ENCODE measurements at places on chromosomes 4 and X.

- no peak for DNase-seq
Observed at GRCh38 chr4:81628489-81628888, 156.8 kb upstream of the RASGEF1B start.

DNA sequence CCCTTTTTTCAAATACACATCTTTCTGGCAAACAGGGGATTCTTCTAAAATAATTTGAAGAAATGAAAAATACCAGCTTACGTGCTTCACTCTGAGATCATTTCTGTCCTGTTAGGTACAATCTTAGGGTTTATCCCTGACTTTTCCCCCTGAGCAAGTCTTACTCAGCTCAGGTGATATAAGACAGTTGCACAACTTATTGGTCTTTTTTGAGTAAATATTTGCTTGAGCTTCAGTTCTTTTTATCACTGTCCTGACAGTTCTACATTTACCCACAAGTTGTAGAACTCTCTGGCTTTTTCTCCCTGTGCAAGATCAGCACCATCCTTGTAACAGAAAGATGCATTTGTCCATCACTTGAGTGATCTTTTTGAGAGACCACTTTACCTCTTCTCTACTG is 84.9 kb downstream of the MID1IP1 start:
- DNase-seq = no peak

DNA sequence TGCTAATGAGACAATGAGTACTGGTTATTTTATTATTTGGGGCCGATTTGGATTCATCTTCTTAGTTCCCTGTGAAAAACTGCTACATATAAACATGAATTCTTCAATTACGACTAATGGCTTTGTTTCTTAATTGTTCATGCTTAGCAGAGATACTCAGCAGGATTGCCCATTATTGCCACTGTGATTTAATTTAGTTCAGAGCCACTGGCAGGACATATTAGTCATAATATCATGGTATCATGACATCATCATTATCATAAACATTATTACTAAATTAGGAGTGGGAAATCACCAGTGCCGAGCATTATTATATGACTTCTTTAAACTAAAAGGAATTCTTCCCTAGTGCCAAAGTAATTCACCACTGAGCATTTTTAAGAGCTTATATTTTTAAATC is 201.4 kb downstream of the SPOCK3 start:
- DNase-seq = no peak

GRCh38 chr4:40292313-40292759 is 42.8 kb upstream of the CHRNA9 start:
- no peak for DNase-seq

DNA sequence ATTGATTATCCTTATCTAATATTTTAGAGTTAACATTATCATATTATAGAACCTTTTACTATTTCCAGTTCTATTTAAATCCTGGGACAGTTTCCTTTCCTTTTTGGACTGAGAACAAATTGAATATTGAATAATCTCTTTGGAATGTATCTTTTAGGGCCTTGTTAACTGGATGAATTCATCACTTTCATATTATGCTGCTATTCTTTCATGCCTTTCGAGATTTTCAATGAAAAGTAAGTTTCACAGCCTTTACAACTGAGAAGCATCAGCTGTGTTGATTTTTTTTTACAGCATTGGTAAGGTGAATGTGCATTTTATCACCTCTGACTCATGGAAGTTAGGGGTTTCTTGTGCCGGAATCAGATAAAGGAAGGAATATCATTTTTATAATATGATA is 39.6 kb downstream of the PDLIM5 start:
- no peak for DNase-seq

GRCh38 chr4:139735381-139736273 is 70.0 kb downstream of the MGST2 start:
- DNase-seq = peak; percentile 16

- DNase-seq = no peak
Observed at GRCh38 chr4:61853041-61853440, 652.9 kb downstream of the ADGRL3 start.

DNA sequence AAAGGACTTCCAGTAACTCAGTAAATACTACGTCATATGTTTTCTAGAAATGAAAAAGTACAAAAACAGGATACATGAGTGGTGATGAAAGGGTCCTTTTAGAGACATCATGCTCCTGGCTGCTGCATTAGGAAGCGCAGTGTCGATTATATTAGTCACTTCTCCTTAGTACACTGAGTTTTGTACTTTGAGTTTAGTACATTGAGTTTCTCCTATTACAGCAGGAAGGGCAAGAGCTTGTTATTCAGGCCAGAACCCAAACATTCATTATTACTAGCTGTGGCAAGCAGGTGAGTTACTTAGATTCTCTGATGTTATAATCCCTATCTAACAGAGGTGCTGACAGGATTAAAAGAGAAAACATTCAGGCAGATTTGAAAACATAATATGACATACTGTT is 21.3 kb downstream of the RPGR start:
- DNase-seq = no peak

DNA sequence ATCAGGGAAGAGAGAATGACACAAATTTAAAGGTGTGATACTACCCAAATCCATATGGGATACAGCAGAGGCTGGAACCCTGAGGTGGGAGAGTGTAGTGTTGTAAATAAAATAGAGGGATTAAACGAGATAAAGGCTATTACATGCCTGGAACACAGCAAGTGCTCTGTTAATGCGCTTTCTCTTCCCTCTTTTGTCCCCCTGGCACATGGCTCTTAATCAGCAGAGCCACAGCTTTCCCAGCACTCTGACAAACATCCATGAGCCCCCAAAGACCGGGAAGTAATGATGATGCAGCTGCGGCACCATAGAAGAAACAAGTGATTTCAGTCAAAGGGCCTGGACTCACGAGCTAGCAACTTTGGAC is 85.9 kb downstream of the RASL11B start:
- DNase-seq = no peak

GRCh38 chr4:169627307-169627706 is 6.9 kb downstream of the CLCN3 start:
- DNase-seq = no peak

DNA sequence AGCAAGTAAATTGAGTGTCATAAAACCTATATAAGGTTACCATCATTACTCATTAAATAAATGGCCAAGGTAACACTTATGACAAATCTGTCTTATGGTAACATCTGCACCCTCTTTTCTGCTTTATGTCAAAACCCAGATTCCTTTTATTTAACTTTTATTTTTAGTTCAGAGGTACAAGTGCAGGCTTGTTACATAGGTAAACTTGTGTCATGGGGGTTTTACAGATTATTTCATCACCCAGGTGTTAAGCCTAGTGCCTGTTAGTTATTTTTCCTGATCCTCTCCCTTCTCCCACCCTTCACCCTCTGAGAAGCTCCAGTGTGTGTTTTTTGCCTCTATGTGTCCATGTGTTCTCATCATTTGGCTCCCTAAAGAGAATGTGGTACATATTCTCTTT is 930.7 kb downstream of the CCSER1 start:
- no peak for DNase-seq

GRCh38 chr4:161990721-161991120 is 173.1 kb downstream of the FSTL5 start:
- DNase-seq = no peak

DNA sequence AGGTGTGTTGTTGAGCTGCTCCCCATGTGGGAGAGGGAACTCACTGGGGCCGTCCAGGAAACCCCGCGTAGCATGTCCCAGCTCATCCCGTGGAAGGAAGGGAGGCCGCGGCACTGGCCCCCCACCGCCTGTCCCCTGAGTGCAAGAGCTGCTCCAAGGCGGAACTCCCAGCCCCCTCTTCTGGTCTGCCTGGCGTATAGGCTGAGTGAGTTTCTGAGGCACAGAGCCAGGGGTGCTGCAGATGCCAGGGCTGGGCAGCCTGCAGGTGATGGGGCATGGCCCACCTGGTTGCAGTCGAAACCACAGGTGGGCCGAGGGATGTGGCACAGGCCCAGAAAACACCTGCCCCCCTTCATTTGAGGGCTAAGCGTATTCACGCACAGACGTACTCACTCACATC is 49.6 kb downstream of the ABLIM2 start:
- no peak for DNase-seq

DNA sequence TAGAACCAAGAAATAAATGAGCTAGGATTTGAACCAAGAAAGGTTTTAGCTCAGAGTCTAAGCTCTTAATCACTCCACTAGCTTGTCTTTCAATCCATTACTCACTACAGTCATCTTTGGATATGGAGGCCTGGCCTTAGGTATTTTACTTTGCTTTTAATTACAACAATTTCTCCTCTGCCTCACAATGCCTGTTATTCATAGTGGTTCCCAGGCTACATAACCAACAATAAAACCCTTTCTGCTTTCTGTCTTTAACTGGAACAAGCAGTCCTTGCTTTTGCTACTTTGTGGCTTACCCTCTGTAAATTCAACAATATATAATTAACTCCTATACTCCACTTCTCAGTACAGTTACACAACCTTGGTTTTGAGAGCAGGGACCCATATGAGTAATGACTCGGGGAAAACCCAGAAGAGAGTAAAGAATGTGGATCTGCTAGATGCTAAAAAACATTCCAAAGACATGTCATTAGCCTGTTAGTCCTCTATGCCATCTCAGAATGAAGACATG is 94.7 kb upstream of the NAP1L5 start:
- no peak for DNase-seq

DNA sequence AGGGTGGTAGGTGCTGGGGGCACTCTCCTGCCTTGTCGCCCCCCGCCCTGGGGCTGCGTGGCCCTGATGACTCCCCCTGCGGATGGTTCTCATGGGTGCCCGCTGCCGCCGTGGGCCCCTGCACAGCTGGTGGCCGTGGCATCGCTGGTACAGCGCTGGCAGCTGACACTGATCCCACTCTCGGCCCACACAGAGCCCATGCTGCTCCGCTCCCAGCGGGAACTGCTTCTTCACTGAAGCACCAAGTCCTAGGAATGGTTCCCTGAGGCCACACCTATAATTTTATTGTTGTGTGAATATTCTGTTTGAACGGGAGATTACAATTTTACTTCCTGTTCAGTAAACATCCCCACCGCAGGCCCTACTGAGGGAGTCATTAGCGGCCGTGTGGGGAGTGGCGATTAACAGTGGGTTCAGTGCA is 138.6 kb upstream of the NKX1-1 start:
- DNase-seq = no peak

- DNase-seq = no peak
Observed at GRCh38 chr4:165700855-165701254, 172.2 kb upstream of the TLL1 start.

- DNase-seq = no peak
Observed at GRCh38 chrX:38375891-38376290, 23.5 kb downstream of the OTC start.

GRCh38 chr4:73922766-73923630 is 53.8 kb downstream of the CXCL1 start:
- no peak for DNase-seq

GRCh38 chr4:156838761-156839160 is 132.8 kb downstream of the PDGFC start:
- no peak for DNase-seq

DNA sequence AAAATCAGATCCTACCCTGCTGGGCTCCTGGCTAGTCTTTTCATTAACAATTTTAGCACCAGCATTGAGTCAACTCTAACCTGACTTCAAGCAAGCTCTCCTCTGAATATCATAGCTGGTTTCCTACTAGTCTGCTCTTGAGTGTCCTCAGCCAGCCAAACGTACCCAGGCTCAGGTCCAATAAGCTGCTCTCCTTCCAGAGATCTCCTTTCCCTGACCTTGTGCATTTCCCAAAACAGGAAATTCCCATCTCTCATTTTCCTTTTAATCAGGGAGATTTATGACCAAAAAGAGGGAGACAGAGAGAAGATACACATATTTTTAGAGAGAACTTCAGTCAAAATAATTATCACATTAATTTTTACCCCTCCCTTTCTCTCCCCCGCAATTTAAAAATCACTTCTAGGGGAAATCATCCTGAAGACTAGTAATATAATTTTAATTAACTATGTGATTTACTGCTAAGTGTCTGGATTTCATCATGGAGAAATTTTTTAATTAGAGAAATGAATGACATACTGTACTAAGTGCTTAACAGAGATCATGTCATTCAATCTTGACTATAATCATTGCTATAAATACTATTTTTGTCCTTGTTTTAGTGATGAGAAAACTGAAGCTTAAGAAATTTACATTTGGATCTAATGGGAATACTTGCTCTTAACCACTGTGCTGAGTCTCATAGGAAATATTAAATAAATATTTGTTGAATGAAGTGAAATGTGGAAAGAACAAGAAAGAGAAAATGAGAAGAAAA is 421.7 kb upstream of the INTU start:
- DNase-seq = no peak

DNA sequence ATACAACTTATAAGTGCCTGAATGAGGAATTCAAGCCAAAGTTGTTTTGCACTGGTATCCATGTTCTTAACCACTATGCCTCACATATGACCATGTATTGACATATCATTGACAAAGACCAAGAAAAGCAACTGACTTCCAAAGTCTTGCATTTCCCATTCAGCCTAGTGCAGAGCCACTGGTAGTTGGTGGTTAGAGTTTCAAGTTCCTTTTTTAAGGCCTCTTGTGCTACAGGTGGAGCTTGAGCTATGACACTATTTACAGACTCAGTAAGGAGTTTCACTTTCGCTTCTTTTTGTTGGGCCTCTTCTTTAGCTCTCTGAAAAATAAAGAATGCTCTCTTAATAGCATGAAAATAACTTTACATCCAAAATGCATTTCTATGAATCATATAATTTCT is 763.0 kb downstream of the DMD start:
- no peak for DNase-seq

DNA sequence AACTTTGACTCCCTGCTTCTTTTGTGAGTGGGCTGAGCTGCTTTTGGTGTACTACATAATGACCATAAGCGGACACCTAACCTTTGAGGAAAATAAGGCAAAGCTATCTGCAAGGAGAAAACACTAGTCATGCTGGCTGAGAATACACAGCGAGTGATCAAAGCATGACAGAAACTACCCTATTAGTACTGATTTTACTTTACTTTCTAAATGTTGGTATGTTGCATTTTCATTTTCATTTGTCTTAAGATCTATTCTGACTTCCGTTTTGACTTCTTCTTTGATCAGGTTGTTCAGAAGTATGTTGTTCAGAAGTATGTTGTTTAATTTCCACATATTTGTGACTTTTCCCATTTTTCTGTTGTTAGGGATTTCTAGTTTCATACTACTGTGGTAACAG is 361.1 kb downstream of the TRAM1L1 start:
- no peak for DNase-seq

DNA sequence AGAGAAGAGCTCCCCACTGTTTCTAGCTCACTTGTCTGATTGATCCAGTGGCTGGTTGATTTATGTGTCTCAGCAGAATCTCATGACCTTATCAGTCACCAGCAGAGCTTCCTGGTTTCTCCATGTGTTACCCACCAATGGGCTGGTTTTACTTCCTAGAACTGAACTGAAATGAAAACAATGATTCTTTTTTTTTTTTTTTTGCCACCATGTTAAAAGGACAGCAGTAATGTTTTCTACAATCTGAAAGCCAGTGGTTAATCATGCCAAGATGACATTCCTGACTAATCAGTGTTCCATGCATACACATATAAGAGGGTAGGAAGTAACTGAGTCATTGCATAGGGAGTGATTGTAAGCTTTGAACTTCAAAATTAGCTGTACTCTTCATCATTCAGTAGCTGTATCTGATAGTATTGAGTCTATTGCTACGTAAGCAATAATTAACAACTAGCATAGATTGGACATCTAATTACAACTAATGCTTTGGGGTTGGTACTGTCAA is 67.7 kb downstream of the SLC4A4 start:
- peak; percentile 90 for DNase-seq

All from bone marrow (tissue), 2 donors.